ENCODE measurements at places on chromosomes 11 and 22.

DNA sequence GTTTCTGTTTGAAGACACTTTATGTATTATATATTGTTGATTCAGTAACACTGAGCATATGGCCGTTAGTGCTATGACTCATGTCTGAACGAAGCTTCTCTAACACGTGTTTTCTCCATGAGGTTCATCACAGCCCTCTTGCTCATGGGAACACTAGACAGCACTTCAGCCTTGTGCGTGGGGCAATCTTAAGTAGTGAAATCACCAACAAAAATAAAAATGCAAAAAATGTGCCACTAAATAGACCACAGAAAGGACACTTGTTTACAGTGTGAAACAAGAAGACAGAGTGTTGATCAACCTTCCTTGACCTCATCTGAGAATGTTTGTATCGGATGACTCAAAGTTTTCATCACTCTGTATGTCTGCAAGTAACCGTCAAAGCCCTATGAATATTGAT lies 94.5 kb downstream of the FDX1 start:
- no peak for DNase-seq

DNA sequence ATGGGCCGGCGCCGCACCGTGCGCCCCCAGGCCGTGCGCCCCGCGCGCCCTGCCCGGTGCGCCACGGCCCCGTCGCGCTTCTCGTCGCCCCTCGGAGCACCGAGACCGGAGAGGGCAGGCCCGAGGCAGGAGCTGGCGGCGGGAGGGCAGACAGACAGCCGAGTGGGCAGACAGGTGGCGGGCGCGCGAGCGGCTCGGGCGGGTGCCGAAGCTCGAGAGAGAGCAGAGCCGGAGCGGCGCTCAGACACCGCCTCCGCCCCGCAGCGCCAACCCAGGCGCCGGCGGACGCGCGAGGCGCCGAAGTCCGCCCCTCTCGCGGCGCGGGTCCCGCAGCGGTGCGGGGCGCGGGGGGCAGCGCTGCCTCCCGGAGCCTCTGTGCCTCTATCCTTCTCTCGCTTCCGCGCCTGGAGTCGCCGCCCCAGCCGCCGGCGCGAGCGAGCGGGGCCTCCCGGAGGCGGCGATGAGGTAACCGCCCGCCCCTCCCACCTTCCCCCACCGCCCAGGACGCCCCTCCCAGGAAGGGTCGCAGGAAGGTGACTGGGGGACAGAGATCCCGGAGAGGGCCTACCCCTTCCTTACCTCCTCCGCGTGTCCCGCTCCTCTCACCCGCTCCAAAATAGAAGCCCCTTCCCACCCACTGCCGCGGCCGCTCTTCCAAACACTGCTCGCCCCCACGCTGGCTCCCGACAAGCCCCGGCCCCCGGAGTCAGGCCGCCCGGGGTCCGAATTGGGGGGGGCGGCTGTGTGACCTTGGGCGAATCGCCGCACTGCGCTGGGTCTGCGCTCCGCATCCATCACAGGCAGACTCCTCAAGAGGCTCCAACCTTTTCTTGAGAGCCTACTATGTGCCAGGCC lies at the start of gene RASL10A:
Gene RASL10A, minus strand, starts transcription at position 412 of the 855 bp plus-strand sequence. CDS start 451 bp downstream, outside the sequence.
- no peak for DNase-seq

- no peak for DNase-seq
Measured at GRCh38 chr11:3010521-3011275, 18.6 kb upstream of the NAP1L4 start.

DNA sequence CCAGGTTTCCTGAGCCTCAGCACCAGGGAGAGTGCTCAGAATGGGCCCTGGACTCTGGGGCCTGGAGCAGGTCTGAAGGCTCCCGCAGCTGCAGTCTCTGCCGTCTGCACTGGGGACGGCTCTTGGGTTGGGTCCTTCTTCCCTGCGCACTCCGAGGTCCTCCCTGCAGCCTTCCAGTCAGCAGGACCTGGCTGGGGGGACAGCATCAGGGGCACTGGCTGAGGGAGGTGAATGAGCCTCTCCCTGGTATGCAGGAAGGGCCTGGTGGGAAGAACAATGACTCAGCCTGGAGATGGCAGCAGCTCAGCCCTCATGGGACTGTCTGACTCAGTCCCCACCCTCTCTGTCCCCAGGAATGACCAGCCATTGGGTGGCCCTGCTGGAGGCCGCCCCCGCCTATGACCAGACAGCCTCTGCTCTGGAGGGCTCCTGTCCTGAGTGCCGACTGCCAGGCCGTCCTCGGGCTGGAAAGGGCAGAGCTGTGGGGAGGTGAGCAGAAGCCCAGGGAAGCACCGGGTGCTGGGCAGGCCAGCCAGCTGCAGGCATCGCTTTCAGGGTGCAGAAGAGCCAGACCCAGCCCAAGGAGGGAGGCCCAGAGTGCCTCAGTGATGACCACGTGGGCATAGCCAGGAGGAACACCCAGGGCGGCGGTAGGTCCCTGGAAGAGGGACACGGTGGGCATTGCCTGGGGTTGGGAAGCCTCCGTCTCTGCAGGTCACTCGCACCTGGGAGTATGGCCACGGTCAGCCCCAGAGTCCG lies 455.0 kb downstream of the BRD1 start:
- no peak for DNase-seq

DNA sequence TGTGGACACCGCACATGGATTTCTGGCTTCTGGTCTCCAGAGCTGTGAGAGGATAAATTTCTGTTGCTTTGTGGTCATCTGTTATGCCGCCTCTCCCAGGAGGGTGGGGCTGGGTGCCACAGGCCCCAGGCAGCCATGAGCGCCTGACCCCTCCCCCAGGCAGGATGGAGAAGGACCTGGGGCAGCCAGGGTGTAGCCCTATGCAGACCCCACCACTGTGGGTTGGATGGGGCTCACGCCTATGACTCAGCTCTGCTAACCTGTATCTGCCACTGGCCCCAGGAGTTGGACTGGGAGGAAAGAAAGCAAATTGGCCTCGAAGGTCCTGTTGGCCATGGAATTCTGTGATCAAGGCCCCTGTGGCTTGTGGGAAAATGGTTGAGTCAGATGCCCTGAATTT lies 1351.1 kb downstream of the BRD1 start:
- no peak for DNase-seq

Data from NCI-H1105 (cell line).